Mesendoderm (in vitro differentiated cells): ENCODE measurements at places on chromosomes 7 and 10.

- no peak for DNase-seq
These were observed 119.0 kb downstream of the ZFAND4 start for GRCh38 chr10:45553613-45554012.

DNA sequence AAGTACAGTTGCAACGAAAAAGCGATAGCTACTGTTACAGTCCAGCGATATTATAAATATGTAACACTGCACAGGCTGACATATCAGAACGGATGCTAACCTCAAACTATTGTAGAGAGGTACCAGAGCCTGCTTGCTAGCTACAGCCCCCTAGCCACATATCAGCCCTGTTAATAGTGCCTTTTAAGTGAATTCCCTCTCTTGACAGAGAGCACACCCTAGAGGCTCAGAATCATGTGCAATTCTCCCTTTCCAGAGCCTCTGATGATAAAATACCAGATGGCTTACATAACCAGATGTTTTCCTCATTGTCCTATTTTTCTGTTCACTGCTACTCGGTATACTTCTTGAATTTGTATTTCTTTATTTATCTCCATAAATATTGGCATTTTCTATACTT, 960.7 kb upstream of the CELF2 start:
- DNase-seq, result peak; percentile 51

- no peak for DNase-seq
These were observed 244.0 kb downstream of the SORCS1 start for GRCh38 chr10:106920538-106920937.

DNA sequence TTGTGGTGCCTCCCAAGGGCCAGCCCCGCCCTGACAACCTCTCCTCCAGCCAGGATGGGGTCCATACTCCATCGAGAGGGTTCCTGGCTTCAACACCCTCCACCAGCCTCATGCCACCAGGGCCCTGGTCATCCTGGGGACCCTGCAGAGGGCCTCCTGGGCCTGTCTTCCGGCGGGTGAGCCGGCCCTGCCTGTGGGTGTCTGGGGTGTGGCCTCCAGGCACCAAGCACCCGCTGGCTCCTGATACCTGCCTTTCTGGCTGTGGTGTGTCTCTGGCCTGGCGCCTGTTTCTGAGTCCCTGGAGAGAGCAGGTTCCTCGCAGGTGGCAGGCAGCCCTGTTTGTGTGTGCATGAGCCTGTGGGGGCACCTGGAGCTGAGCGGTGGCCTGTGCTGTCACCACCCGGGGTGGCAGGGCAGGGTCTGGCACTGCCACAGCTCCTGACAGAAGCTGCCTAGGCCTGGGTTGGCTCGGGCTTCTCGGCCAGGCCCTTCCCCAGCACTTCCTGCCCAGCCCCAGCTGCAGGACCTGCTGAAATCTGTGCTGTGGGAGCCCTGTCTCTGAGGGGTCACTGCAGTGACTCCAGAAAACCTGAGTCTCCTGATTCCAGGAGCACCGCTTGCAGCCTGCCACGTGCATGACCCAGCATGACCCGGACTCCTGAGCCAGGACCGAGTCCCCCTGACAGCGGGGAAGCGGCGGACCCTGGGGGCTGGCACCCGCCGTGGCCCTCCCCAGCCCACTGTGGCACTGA, 18.4 kb downstream of the ADAM8 start:
- DNase-seq, result no peak

DNA sequence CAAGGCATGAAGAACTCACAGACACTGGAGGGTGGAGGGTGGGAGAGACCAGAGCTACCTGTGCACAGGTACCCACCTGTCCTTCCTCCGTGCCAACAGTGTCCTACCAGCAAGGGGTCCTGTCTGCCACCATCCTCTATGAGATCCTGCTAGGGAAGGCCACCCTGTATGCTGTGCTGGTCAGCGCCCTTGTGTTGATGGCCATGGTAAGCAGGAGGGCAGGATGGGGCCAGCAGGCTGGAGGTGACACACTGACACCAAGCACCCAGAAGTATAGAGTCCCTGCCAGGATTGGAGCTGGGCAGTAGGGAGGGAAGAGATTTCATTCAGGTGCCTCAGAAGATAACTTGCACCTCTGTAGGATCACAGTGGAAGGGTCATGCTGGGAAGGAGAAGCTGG, 21.8 kb downstream of the PRSS2 start:
- DNase-seq, result no peak

DNA sequence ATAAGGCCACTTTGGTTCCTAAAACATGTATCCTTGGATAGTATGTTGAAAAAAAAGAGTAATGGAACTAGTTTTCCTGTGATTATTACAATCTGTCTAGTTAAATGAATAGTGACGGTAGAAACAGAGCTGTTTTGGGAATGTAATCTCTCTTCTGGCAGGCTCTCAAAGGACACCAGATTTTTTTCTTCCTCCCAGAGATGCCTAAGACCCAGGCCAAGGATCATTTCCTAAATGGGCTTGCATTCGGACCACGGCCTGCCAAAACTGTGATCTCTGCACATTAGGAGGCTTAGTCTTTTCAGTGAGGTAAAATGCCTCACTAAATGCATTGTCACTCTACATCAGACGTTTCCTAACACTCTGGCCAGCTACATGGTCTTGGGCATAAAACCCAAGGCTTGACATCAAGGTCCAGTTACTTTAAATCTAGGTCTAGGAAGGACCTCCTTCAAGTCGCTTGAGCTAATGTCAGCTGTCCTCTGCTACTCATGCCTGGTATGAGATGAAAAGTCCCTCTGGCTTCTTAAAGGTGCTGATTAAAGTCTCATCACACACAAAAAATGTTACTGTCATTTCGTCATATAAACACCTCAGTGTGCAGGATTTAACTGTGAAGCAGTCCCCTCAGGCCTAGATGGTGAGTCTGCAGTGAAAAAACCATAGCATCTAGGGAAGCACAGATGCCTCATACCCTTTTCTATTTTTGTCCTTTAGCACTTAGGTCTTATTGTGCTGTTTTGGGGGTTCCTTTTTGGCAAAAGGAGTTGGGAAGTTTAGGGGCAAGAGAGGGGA, 47.7 kb downstream of the DLD start:
- DNase-seq, result no peak

DNA sequence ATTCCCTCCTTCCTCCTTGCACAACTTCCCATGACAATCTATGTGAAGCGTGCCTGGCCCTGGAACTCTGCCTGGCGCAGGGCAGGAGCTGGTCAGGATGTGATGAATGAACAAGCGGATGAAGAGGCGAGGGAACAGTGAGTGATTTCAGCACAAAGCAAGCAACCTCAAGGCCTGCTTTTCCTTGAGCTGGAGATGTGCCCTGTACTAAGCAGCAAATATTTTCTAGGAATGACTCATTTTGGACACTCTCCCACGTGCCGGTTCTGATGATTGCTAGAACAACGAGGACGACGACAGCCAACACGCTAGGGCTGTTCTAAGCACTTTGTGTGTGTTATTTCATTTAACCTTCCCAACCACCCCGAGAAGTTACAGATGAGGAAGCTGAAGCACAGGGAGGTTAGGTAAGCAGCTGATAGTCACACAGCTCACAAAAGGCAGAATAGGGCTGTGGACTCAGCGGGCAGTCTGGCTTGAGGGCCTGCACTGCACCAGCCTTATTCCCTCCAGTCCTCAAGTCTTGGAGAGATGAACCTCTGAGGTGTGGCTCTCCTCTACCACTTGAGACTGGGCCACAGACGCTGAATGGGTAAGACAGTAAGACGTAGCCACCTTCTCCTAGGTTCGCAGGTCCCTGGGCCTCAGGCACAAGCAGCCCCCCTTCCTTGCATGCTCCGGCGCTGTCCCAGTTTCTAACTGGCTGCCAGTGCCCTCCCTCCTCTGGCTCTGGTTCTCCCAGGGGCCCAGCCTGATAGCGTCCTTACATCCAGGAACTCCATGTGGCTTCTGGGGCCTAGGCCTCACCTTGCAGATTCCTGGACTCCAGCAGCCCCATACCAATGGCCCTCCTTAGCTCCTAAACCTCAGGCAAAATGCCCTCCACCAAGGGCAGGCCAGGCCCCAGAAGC, 59.0 kb downstream of the YKT6 start:
- DNase-seq, result no peak
